Upper lobe of right lung (tissue), 1 donor: ENCODE measurements at places on chromosomes 7 and 10.

- DNase-seq, result no peak
Observed at GRCh38 chr10:104089621-104090020, 3.9 kb upstream of the COL17A1 start.

GRCh38 chr7:17342756-17343155, 44.3 kb downstream of the AHR start:
- no peak for DNase-seq

DNA sequence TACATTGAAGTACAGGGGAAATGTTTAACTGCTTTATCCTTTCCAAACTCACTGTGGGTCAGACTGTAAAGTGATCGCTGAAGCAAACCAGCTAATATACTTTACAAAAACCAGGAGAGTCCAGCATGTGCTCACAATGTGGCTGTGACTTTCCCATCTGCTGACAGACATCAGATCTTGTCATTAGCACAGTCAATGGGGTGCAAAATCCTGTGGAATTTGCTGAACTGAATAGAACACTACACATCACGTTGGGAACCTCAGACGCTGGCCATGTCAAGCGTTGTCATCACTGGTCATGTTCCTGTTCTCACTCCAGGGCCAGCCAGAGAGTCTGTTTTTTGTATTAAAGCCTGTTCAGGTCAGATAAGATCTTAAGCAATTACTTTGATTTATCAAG, 83.4 kb downstream of the AGMO start:
- DNase-seq, result no peak

DNA sequence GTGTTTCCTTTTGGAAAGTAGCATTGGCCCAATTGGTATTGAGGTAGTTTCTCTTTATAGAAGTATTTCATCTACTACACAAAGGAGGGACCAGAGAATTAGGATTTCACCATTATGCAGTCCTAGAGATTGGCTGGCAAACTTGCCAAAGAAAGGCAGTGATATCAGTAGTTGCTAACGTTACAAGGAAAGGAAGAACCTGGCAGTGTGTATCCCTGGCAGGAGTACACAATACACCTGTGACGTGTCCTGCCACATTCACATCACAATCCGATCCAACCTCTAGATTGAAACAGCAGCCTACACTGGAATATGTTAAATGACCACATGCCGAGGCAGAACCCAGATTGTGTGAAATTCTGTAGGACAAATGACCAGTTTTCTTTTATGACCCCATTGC, 81.7 kb downstream of the CACNB2 start:
- no peak for DNase-seq

GRCh38 chr10:34824870-34825269, 9.8 kb upstream of the PARD3 start:
- no peak for DNase-seq

GRCh38 chr10:73644015-73644743, 2.9 kb upstream of the MYOZ1 start:
- DNase-seq, result no peak

GRCh38 chr10:95655571-95656290, 780 bp downstream of the ALDH18A1 start:
- no peak for DNase-seq

DNA sequence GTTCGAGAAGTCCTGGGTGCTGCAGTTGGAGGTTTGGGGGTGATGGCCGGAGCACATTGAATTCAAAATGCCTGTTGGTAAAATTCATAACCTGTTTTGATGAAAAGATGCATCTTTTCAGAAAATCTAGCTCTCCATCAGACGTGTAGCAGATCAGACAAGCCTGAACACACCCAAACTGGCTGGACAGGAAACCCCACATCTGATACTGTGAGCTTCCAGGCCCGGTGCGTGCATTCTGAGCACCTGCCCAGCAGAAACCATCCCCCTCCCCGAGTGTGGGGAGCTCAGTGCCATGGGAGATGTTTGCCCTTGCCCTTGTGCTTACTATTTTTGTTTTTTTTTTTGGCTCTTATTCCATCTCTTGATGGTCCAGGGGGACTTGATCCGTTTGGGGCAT, 417.1 kb downstream of the TCERG1L start:
- no peak for DNase-seq
